ENCODE measurements at places on chromosomes 7 and 10. TPM values are rescaled to one million over a fixed set of nuclear protein-coding genes. Genes with fewer than 3 reads are reported as not detected.
A peak's percentile ranks its signal among the peaks of the same experiment; 100 is the strongest.

- peak; percentile 64 for DNase-seq
- peak overlapping the region; percentile 44 for H3K27ac ChIP-seq
- no peak overlapping the region for H3K4me3 ChIP-seq
- no peaks in the 10 kb centered on the region for H3K27me3 ChIP-seq
- no peaks in the 10 kb centered on the region for H3K36me3 ChIP-seq
Observed at GRCh38 chr7:140656548-140657515, 15.9 kb upstream of the ADCK2 start.

DNA sequence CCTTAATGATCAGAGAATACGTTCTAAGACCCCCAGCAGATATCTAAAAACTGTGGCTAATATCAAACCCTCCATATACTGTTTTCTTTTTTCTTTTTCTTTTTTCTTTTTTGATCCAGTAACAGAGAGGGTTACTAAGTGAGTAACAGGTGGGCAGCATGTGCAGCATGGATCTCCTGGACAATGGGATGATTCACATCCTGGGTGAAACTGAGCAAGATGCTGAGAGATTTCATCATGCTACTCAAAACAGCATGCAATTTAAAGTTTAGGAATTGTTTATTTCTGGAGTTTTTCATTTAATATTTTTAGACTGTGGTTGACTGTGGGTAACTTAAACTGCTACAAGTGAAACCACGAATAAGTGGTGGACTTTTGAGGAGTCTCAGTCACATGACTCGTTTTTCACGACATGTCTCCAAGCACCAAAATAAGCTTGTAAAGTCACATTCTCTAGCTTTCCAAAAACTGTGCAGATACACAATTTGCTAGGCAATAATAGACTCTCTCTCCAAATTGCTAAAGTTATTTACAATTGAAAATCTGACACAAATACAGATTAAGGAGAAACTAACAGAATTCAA is 716.2 kb downstream of the NXPH1 start:
- H3K27me3 ChIP-seq: no peaks in the 10 kb centered on the region
- no peaks in the 10 kb centered on the region for H3K36me3 ChIP-seq
- H3K27ac ChIP-seq: no peak overlapping the region
- H3K4me1 ChIP-seq: no peaks in the 10 kb centered on the region

- no peaks in the 10 kb centered on the region for H3K4me1 ChIP-seq
- peaks cover 4% of the 10 kb centered on the region for H3K27me3 ChIP-seq
- H3K27ac ChIP-seq: no peak overlapping the region
- no peak overlapping the region for H3K4me3 ChIP-seq
Observed at GRCh38 chr10:133157662-133158436, 2.2 kb upstream of the KNDC1 start.

GRCh38 chr7:27160546-27161213 is 4.2 kb upstream of the HOXA7 start:
- H3K4me3 ChIP-seq: peak overlapping the region; percentile 65
- H3K27me3 ChIP-seq: peaks cover 44% of the 10 kb centered on the region
- H3K36me3 ChIP-seq: no peaks in the 10 kb centered on the region

DNA sequence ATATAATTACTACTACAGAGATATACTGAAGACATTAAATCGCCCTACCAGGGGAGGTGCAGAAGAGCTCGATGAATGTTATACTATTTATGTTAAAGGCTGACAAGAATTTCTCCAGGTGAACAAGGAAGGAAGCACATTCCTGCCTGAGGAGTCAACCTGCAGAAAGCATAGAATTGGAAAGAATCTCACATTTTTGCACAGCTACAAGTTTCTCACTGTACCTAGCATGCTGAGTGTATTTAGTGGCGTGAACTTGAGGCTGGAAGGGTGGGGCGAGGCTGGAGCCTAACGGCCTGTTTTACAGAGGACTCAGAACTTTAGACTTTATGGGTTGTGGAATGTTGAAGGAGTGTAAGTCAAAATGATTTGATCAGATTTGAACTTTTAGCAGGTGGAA is 373.6 kb upstream of the LRGUK start:
- no peak overlapping the region for H3K27ac ChIP-seq
- no peak for DNase-seq
- no peaks in the 10 kb centered on the region for H3K27me3 ChIP-seq
- H3K36me3 ChIP-seq: no peaks in the 10 kb centered on the region
- peaks cover 5% of the 10 kb centered on the region for H3K4me1 ChIP-seq

DNA sequence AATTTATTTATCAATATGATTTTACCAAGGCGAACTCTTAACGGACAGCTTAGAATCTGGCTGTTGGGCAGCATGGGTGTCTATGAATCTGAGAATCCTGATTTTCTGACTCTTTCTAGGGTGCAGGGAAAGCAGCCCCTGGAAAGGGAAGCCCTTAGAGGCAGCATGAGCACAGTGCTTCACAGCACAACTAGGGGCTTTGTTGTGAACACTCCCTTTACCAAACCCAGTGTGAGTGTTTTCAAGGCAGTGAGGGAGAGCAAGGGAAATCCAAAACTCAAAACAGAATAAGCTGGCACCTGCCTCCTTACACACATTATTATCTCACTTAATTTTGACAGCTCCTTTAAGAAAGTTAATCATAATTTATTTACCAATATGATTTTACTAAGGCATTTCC is 116.3 kb upstream of the CSTF2T start:
- no peaks in the 10 kb centered on the region for H3K27me3 ChIP-seq
- no peaks in the 10 kb centered on the region for H3K4me1 ChIP-seq
- no peak overlapping the region for H3K27ac ChIP-seq
- DNase-seq: no peak
- no peak overlapping the region for H3K4me3 ChIP-seq
- no peaks in the 10 kb centered on the region for H3K36me3 ChIP-seq

DNA sequence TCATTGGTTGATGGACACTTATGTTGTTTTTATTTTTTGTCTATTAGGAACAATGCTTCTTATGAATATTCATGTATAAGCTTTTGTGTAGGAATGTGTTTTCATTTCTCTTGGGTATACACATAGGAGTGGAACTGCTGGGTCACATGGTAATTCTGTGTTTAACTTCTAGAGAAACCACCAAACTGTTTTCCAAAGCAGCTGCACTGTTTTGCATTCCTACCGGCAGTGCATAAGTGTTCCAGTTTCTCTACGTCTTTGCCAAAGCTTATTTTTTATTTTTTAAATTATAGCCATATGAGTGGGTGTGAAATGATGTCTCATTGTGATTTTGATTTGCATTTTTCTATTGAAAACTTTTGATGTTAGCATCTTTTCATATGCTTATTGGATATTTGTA is 51.3 kb downstream of the ADK start:
- no peak overlapping the region for H3K27ac ChIP-seq
- no peaks in the 10 kb centered on the region for H3K36me3 ChIP-seq
- no peaks in the 10 kb centered on the region for H3K27me3 ChIP-seq
- DNase-seq: no peak
- H3K4me3 ChIP-seq: no peak overlapping the region

DNA sequence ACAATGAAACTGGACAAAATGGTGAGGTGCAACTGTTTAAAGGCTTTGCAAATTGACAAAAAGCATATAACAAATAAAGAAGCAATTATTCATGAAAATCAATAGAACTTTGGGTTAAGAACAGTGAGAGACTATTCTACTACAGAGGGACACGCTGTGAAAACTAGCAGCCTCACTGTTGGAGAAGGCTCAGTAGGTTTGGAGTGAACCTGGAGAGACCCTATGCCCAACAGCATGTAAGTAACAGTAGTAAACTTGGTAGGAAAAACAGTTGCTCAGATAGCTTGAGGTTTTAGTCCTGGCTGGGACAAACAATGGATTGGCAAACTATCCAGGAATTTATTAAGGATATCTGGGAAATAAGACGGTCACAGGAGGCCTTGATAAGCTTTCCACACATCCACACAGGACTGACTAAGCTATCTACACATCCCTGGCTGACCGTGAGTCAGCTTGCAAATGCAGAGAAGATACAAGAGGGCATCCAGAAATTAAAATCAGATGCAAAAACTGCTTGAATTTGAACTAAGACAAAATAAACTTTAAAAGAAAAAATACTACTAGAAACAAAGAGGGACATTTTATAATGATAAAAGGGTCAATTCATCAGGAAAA is 15.9 kb downstream of the FAM149B1 start:
- no peak for DNase-seq
- H3K4me1 ChIP-seq: peaks cover 3% of the 10 kb centered on the region
- peaks cover 5% of the 10 kb centered on the region for H3K36me3 ChIP-seq

MACC1 gene
- total RNA-seq: 8.7 TPM

SFRP5 gene
- 87.8 TPM for total RNA-seq

ABI1 gene
- 20.3 TPM for total RNA-seq

WDR86 gene
- total RNA-seq: 1.4 TPM

PLEKHA1 gene
- 20.9 TPM for total RNA-seq

TCAF2 gene
- 1.2 TPM for total RNA-seq

PHYHIPL gene
- 5.9 TPM for total RNA-seq

Data from pancreas (tissue), 10 donors.